ENCODE measurements at places on chromosomes 7 and 10.
A peak's percentile ranks its signal among the peaks of the same experiment; 100 is the strongest.

DNA sequence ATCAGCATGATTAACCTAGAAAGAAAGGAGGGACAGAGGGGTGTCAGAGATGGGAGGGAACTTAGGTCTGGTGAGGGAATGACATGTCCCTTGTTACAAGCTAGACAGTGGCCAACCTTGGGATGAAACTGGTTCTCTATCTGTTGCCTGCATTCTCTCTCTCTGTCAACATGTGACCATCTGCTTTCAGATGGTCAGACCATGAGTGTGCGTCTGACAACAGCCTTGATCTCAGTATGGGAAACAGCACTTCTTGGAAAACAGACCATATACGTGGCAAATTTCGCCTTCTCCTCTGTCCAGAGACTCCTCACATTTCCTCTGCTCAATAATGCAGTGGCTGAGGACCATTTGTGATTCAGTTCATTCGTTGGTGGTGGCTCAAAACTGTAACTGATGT lies 845.9 kb downstream of the TYW1 start:
- DNase-seq: no peak

GRCh38 chr7:71419546-71420337 lies 287.8 kb downstream of the GALNT17 start:
- DNase-seq: no peak

DNA sequence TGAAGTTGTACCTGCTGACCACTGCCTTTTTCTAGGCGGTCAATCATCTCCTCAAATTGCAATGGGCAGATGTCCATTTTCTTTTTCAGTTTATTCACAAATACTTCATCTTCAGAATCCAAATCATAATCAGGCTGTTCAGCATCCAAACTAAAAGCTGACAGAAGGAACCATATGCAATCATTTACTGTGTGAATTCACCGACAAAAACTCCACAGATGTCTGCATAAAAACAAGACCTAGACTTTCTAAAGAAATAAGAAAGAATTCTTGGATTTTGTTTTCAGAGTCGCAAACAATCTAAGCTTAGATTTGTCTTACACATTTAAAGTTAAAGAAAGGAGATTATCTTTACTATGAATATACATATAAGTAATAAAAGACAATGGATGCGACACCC lies 53.4 kb downstream of the EPC1 start:
- DNase-seq: no peak

DNA sequence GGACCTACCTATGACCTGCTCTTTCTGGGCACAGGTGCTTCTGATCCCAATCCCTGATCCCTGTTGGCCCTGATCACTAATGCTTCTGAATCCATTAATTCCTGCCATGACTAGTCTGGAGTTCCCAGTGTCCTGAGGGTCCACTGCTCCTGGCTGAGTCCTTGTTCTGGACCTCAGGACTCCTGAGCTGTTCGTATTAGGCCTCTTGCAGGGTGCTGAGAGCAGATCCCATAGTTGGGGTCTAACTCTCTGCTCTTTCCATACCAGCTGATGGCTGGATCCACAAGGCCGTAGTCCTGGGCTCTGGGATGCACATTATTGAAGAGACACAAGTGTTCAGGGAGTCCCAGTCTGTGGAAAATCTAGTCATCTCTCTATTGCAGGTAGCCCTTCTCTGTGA lies 7.0 kb downstream of the MRPL43 start:
- no peak for DNase-seq

DNA sequence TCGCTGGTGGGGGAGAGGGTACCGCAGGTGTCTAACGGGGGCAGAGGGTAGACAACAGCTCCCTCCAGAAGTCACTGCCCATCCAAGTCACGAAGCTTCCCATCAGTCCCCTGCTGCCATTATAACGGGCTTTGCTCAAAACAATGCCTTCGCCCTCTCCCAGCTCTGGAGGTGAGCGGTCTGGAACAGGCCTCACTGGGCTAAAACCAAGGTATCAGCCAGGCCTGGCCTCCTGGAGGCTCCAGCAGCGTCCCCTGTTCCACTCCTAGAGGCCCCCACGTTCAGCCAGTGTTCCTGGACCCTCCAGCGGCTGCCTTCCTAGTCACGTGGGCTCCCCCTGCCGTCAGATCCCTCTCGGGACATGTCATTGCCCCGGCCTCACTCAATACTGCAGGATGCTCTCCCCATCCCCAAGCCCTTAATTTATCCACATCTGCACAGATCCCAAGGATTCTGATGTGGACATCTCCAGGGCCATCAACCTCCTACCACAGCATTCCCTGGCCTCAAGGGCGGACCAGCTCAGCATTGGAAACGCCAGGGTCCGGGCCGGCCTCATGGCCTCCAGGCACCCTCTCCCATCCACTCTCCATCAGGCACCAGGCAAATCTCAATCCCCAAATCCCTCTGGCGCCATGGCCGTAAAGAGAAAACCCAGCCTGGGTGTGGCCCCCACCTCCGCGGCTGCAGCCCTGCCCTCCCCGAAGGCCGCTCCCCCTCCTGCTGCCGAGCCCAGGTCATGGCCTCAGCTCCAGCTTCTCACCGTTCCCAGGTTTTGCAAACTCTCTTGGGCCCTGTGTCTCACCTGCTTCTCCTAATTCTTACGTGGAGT lies 104.1 kb upstream of the FAM20C start:
- no peak for DNase-seq

DNA sequence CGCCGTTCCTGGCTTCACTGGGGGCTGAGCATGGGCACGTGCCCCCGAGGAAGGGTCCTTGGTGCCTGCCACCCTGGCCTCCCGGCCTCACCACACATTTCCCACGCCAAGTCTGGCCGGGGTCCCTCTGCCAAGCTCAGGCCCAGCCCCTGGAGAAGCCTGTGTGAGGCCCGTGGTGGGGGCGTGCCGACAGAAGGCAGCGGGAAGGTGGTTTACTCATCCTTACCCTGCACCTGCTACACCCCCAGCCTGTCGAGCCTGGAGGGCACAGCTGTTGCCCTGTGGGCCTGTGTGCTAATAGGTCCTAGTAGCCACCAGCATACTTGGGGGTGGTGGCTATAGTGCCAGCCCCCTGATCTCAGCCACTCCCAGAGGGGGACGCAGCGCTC lies 46.7 kb downstream of the NKX6-2 start:
- no peak for DNase-seq

DNA sequence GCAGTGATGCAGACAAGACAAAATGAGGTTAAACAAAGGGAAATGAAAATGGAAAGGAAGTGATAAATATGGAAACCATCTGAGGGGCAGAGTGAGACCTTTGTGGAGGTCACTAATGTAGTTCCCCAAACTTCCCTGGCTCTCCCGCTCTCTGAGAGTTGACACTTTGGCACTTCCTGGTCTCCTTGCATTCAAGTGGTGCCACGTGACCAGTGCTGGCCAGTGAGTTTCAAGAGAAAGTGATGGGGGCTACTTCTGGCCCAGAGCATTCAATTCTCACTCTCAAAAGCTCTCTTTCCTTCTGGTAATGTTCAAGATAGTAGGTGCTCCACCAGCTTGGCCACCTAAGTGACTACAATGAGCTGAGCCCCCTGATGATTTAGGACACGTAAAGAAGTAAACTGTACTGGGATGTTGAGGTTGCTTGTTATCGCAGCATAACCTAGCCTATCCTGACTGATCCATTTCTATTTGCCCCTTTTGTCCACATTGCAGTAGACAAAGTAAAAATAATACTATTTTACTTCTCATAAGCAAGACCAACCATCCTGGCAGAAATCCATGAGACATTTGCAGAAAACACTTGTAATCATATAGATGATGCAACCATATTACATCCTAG lies 242.0 kb upstream of the YAE1 start:
- no peak for DNase-seq

DNA sequence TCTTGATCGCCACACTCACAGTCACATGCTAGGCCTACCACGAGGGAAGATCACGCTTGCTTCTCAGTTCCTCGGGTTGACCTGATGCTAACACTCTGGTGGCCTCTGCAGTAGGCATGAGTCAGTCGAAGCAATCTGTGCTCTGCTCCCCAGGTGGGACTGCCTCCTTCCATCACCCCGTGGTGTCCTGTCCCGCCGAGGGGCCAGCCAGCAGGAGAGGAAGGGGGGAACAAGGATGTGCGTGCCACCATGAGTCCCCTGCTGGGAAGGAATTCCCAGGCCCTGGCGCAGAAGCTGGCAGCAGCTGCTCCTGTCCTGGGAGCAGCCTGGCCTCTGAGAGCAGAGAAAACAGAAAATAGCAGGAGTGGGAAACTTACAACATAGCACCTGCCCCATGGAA lies 695.0 kb upstream of the NRP1 start:
- DNase-seq: no peak

DNA sequence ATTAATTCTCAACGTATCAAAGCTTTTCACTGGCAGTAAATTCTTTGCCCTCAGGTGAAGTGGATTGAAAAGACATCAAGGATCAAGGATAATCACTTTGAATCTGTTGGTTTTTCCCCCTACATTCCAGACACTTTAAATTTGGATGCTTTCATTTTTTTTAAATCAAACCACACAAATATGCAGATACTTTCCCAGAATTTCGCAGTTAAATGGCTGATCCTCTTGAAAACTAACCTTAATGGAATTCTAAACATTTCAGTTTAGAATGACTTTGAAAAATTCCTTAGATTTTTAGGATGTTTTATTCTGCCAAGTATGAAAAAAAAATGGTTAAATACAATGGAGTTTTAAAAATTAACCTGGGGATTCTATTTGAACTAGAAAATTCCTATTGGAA lies 325.9 kb downstream of the GFRA1 start:
- no peak for DNase-seq

DNA sequence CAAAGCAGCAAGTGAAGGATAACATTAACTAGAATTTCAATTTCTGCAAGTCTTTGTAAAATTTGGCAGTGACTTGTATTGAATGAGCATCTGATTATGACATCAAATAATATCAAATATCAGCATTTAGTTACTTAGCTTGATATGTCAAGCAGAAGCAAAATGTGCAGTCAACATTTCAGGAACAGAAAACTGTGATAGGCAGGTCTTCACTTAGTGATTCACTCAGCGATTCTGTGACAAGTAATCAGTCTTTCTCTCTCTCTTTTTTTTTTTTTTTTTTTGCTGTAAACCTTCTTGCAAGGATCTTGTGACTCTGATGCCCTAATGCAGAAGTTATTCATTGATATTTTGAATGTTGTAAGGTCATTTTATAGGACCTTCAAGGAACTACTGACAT lies 307.1 kb downstream of the MTERF1 start:
- DNase-seq: no peak

DNA sequence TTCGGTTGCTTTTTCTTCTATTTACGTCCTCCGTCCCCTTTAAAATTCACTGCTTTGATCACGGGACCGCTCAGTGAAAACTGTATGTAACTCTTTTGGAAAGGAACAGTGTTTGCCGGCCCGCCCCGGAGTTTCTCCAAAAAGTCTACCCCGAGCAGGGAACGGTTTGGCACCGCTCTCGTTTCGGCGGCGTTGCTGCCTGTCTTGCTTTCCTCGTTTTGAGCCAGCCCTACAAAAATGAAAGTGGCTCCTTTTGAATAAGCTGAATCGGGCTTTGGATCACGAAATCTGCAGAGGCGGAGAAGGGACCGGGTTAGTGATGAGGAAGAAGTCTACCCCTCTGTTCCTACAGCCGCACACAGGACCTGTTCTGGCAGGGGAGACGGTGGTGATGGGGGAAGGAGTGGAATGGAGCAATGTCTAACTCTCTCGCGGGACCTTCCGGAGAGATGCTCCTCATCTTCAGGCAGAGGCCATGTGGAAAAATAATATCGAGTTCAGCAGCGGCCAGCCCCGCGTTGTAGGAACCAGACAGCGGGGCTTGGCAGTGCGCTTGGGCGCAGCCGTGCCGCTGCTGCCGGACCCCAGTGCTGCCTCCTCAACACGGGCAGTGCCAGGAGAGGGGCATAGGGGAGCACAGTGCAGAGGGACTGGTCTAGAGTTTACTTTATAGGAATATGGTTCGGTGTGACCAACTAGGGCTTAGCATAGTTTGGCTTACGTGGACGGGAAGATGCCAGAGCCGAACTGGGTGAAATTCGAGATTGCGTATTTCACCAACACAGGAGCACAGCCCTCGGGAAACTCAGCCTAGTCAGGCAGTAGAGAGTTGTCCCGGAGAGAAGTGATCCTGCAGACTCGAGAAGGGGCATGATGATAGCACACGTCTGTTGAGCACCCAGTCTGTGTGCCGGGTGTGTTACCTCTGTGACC lies 1.4 kb downstream of the HTRA1 start:
- peak; percentile 39 for DNase-seq

- no peak for DNase-seq
Observed at GRCh38 chr7:156918635-156919034, 25.7 kb upstream of the LMBR1 start.

- no peak for DNase-seq
Observed at GRCh38 chr7:151987748-151988529, 31.7 kb downstream of the GALNTL5 start.

- DNase-seq: no peak
Observed at GRCh38 chr10:46514431-46514861, 42.0 kb downstream of the GPRIN2 start.

GRCh38 chr7:5472432-5473315 lies 49.0 kb upstream of the TNRC18 start:
- no peak for DNase-seq

GRCh38 chr7:88771417-88771816 lies 11.9 kb downstream of the ZNF804B start:
- DNase-seq: no peak

DNA sequence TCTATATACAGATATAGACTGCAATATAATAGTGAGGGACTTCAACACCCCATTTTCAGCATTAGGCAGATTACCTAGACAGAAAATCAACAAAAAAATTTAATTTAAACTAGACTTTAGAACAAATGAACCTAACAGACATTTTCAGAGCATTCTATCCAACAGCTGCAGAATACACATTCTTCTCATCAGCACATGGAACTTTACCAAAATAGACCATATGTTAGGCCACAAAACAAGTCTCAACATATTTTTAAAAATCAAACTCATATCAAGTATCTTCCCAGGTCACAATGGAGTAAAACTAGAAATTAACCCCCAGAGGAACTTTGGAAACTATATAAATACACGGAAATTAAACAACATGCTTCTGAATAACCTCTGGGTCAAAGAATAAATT lies 169.6 kb downstream of the MTERF1 start:
- DNase-seq: no peak

DNA sequence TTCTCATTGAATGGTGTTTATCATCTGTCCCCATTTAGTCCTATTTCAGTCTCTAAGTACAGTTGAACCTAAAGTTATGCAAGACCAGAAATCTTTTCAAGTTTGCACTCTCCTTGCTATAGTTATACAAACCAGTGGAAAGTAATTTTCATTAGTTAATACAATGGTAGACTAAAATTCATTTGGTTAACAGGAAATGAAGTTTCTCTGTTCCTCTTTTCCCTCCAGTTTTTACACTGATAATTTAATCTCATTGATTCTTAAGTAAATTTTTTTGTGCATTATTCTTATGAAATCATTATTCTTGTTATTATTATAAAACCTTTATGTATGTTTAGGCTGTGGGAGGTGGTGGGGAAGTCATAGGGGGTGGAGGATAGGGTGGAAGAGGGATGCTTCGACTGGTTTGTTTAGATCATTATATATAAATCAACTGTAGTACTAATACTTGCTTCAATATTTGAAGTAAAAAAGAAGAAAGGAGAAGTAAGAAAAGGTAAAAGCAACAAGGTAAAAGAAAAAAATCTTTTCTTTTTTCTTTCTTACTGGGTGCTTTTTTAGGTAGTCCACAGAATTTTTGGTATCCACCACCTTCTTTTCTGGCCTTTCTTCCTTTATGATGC lies 104.1 kb downstream of the GPR85 start:
- DNase-seq: no peak

GRCh38 chr10:126561921-126562680 lies 108.4 kb downstream of the C10orf90 start:
- DNase-seq: no peak

GRCh38 chr7:44473295-44473694 lies 17.2 kb downstream of the NUDCD3 start:
- no peak for DNase-seq

GRCh38 chr10:44249490-44249889 lies 135.4 kb downstream of the CXCL12 start:
- DNase-seq: no peak

Measured in prostate gland (tissue), 2 donors.